T-helper 1 cell (primary cell): ENCODE measurements at places on chromosomes 7 and 10.

DNA sequence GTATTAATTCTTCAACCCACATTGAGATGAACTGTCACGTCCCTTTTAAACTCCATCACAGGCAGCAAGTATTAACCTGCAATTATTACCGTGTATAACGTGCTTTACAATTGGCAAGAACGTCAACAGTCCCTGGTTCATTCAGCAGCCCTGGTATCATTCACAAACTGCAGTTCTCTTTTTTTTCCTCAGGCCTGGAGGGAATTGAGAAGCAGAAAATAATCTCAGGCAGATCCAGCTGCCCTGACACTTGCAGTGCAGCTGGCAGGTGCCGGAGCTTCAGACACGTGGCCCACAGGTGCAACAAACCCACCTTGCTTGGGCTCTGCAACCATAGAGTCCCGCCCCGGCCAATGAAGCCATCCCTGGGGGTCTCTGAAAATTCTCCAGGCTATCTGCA is 137.3 kb downstream of the PLXNA4 start:
- no peak for DNase-seq

GRCh38 chr10:77332256-77332655 is 305.4 kb downstream of the KCNMA1 start:
- no peak for DNase-seq

DNA sequence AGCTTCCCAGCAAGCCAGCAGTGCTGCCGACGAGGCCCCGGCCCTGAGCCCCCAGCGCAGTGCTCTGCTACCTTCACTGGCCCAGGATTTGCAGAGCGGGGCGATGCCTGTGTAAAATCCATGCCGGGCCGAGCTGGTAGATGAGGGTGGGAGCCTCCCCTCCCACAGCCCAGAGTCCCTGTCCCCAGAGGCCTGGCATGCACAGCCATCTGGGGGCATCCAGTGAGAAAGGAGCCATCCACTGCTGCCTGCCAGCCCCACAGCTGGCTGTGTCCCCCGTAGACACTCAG is 116.7 kb downstream of the RGS10 start:
- no peak for DNase-seq

DNA sequence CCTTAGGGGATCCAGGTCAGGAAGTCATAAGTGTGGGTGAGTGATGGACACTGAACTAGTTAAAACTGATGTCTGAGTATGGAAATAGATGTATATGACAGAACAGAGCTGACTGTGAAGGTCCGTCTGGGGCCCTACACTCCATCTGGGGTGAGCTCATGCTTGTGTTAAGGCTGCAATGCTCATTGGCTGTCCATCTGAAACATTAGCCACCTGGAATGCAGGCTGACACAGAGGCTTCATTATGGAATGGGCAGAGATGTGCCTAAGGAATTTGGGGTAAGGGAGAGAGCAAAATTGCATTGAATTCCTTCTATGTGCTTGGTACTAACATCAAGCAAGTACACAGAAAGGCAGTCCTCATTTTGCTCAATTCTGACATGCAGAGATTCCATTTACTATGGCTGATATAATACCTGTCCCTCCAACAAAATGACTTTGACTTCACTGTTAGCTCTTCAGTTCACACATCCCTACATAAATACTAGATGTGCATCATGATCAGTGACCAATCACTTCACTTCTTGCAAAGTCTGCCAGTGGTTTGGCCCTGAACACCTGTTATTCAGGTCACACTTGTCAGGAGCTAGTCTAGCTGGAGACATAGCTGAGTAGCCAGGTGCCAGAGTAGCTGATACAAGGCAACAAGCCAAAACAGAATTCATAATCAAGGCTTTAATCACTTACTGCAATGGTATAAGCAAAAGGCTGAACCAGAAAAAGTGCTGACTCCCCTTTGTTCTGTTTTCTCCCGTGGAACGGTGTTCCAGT is 128.9 kb upstream of the VWC2 start:
- no peak for DNase-seq

DNA sequence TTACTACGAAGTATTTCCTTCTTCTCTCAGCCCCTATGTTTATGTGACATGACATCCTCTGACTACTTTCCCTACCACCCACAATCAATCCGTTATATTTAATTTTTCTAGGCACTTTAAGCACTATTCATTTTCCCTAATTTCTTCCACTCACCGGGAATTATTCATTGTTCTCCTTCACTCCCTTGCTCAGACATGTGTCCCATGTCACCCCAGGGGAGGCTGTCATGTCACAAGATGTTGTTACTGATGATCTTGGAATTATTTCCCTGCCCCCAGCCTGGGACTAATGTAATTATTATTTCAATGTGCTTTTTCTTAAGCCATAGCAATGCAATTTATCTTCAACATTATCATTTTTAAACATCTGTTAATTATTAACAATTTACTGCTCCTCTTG is 317.2 kb downstream of the PHF14 start:
- no peak for DNase-seq

- no peak for DNase-seq
Observed at GRCh38 chr10:8616166-8616565, 561.7 kb downstream of the GATA3 start.

DNA sequence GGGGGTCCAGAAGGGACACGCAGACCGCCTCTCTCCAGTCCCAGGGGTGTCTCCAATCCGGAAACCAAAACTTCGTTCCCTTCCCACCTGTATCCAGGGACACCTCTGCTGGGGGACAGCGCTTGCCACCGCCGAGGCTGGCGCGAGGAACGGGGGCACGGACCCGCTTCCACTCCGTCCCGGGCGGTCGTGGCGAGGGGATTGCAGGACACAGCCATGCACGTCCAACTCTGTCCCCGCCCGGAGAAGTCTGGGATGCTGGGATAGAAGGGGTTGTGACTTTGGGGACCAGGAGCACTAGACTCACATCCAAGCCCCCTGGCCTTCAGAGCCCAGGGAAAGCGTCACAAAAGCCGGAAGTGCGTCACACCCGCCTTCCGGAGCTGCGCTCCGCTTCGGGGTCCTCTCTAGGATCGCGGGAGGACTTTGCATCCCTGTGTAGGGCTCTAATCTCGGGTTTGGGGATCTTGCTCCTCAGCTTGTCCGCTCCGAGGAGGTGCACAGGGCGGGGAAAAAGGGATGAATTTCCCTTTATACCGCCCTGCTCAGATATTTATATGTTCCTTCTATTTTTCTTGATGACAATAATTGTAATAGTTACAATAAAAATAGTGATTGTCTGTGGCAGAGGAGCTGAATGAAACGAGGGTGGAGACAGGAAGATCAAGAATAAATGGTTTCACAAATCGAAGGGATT is at the start of gene FAM200A:
Gene FAM200A, minus strand, starts transcription at position 348 of the 697 bp plus-strand sequence. CDS start 3,707 bp downstream, outside the sequence.
- DNase-seq, result peak; percentile 70

GRCh38 chr7:41459183-41459582 is 243.7 kb downstream of the INHBA start:
- no peak for DNase-seq
